Fibroblast of skin of right quadriceps (primary cell): ENCODE measurements at places on chromosomes 2 and 18.
A peak's percentile ranks its signal among the peaks of the same experiment; 100 is the strongest.

- DNase-seq, result peak; percentile 61
Observed at GRCh38 chr2:17813742-17814473, 2.4 kb upstream of the MSGN1 start.

GRCh38 chr2:157191186-157191585 is 66.3 kb upstream of the GALNT5 start:
- no peak for DNase-seq

DNA sequence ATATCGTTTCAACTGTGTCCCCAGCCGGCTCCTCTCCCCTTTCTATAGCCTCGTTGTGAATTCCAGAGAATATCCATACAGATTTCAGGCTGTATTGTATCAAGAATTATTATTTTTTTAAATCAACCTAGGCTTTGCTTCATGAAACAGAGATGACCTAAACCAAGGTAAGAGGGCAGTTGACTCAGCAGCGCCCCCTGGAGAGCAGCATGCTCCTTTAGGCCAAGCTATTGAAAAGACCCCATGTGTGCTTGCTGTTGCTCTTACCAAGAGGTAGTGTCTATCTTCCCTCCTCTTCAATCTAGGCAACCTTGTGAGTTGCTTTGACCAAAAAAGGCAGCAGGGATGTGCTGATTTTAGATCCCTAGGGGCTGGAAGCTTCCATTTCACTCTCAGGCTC is 426.7 kb upstream of the SMIM21 start:
- DNase-seq, result no peak

GRCh38 chr2:192002418-192002817 is 155.5 kb upstream of the CAVIN2 start:
- DNase-seq, result no peak

GRCh38 chr2:9756692-9757250 is 86.5 kb upstream of the TAF1B start:
- no peak for DNase-seq

- no peak for DNase-seq
Observed at GRCh38 chr18:31931886-31932240, 11.1 kb downstream of the TRAPPC8 start.

GRCh38 chr2:45841752-45842407 is 190.4 kb downstream of the PRKCE start:
- DNase-seq, result no peak

- DNase-seq, result no peak
Observed at GRCh38 chr2:120344976-120345581, 857 bp upstream of the INHBB start.

DNA sequence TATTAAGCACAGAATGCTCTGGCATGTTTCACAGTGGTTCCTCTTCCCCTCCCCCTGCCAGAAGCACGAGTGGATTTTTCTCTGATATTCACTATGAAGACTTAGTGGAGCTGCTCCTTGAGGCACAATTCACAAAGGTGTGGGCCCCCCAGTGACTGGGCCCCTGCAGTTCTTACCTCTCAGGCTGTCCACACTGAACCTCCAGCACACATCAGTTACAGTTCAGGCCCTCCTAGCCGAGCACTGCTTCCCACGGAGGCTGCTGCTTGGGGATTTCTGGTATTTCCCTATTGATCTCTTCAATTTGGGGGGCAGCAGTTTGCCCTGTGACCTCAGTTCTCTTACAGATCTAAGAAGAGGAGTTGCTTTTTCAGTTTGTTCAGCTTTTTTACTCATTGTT is 236.1 kb downstream of the SH3RF3 start:
- DNase-seq, result no peak

DNA sequence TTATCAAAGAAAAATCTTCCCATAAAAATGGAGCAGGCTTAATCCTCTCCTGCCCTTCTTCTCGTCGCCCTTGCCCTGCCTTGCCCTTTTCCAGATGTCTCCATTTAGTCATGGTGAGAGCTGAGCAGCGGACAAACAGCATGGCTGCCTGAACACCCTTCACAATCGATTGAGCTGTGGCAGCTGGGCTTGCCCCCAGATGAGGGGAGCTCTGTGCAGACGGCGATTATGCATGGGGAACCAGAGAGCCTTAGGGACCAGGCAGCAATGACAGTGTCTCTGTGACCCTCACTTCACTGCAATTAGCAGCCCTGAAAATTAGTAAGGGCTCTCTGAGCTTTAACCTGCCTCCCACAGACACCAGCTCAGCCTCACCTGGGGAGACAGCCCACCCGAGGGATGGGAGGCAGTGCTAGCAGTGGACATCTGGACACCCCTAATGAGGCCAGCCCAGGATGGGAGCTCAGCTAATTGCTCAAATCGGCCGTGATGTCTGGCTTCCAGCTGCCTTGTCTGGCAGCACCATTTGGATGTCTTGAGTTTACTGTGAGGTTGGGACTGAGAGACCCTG is 365.7 kb downstream of the TNS1 start:
- DNase-seq, result no peak

DNA sequence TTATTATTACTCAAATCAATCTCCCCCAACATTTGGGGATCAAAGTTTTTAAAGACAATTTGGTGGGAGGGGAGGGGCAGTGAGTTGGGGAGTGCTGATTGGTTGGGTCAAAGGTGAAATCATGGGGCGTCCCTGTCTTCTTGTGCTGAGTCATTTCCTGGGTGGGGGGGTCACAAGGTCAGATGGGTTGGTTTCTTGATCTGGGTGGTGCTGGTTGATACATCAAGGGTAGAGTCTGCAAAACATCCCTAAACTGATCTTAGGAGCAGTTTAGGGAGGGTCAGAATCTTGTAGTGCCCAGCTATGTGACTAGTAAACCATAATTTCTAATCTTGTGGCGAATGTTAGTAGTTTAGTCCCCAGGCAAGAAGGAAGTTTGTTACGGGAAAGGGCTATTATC is 67.4 kb downstream of the MOGAT1 start:
- DNase-seq, result no peak

DNA sequence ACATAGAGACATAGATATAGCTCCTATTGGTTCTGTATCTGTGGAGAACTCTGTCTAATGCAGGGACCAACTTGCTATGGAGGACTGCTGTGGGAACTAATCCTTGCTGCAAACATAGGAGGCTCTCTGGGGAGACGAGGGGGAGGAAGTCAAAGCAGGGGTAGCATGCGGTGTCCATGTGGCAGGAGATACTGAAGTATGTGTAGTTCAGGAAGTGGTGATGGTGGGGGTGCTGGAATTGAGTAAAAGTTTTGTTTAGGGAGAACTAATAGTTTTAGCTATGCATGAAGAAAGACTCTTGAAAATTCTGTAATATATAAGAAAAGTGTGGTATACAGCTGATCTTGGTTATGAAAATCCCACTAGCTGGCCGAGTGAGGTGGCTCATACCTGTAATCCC is 62.0 kb downstream of the ANKRD44 start:
- peak; percentile 73 for DNase-seq

- DNase-seq, result no peak
Observed at GRCh38 chr2:58051445-58051844, 4.8 kb downstream of the VRK2 start.

GRCh38 chr2:179349670-179350303 is 85.2 kb upstream of the SESTD1 start:
- DNase-seq, result no peak

DNA sequence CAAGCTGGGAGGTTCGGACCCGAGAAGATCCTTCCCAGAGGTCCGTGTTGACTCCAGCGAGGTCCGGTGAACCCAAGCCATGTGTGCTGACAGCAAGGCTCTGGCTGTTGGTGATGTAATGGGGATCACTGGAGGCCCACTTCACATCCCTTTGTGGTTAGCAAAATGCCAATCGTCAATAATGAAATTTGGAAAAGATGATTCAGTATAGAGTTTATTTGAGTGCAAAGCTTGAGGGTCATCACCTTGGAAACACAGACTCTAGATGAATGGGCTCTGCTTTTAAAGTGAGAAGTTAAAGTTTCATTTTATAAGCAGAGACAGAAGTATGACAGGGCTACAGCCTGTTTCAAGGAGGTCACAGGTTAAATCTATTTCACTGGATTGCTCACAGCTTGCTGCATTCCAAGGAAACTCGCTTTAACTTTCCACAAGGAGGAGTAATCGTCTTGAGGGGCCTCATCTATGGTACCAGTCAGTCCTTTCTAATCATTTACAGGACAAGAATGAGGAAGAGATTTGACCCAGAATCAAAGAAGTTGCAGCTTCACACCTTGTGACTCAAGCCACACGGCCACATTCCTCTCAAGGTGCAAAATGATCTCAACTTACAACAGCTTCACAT is 140.5 kb downstream of the TPO start:
- peak; percentile 80 for DNase-seq

- no peak for DNase-seq
Observed at GRCh38 chr18:62018759-62019041, 125.9 kb upstream of the RNF152 start.
